ENCODE measurements at places on chromosomes 12 and 14.
A peak's percentile ranks its signal among the peaks of the same experiment; 100 is the strongest.

DNA sequence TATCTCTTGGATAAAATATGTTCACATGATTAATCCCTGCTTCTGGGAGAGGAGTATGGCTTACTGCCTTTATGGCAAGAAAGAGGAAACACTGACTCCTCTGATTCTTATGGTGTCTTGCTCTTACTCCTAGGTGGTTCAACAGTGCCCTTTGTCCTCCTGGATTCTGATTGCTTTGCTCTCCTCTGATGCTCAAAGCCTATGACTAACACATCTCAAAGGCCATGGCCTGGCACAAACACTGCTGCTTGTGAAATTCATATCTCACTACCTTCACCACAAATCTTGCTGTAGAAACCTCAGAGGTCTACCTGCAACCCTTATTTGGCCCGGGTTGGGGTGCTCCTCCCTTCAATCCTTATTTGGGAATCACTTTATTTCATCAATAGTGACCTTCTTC lies 217.2 kb downstream of the C12orf50 start:
- H3K4me3 ChIP-seq: no peak overlapping the region
- no peaks in the 10 kb centered on the region for H3K36me3 ChIP-seq
- H3K27ac ChIP-seq: no peak overlapping the region
- H3K4me1 ChIP-seq: no peaks in the 10 kb centered on the region

DNA sequence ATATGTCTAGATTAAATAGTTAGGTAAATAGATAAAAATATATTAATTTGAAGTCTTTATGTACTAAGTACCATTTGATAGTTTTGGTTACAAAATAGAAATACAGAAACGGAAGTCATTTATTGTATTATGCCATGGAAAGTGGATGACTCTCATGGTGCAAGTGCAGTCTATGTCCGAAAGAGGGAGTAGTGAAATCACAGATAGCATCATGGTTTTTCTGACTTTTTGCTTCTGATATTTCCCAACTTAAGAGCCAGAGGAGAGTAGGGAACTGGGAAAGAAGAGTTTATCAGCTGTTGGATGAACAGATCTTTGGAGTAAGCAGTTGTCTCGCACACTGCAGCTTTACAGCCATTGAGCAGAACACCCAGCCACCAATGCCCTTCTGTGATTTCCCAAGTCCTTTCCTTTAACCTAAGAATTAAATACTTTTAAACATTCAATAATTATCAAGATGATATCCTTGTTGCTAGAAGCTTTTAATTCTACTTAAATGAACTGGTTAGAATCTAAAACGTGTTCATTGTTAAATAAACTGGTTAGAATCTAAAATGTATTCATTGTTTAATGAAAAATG lies 18.4 kb upstream of the SRGAP1 start:
- peaks cover 4% of the 10 kb centered on the region for H3K4me1 ChIP-seq
- no peak overlapping the region for H3K27ac ChIP-seq
- H3K36me3 ChIP-seq: no peaks in the 10 kb centered on the region

DNA sequence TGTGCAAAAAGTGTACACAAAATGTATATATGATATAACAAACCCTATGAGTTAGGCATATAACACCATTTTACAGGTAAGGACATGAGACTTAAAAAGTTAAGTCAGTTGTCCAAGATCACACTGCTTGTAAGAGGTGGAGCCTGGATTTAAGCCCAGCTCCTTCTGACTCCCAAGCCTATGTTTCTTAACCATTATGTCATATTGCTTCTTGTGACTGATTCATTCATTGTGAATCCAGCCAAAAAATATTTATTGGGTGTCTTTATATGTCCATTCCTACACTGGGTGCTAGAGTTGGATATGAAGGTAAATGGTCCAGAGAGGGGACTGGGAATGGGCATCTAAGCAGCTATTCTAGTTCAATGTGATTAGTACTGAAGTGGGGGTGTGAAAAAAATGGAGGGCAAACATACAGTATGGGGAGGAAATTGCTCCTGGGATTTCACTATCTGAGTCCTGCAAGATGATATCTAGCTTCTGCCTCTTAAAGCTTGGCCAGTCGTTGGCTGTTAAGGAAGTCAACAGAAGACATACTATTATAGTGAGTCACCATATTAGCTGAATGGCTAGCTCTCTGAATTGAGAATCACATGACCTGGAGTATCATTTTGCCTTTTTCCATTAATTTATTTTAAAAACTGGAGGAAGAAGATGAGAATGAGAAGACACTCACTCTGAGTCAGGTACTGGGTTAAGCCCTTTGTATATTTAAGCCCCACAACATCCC lies 28.8 kb downstream of the PAX9 start:
- H3K4me1 ChIP-seq: no peaks in the 10 kb centered on the region
- no peaks in the 10 kb centered on the region for H3K27me3 ChIP-seq

- peaks cover 2% of the 10 kb centered on the region for H3K4me1 ChIP-seq
- H3K27me3 ChIP-seq: no peaks in the 10 kb centered on the region
- no peak overlapping the region for H3K27ac ChIP-seq
- H3K4me3 ChIP-seq: no peak overlapping the region
Measured at GRCh38 chr12:93766796-93767523, 89.8 kb downstream of the CRADD start.

DNA sequence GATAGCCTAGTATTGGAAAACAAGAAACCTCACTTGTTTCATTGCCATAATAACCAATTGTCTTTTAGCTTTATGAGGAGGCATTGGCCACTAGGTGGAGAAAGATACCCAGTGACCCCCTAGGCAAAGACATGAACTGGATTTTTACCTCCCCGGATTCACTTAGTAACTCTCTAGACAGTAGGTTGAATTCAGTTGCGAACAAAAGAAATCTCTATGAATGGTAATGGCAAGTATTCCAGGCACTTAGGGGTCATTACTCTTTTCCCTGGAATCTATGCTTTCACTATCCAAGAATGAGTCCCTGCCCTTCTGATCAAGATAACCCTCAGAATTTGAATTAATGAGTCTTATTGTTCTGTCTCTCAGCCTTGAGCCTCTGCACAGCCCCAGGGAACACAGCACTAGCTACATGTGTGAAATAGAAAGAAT lies 29.5 kb upstream of the RHOJ start:
- no peaks in the 10 kb centered on the region for H3K4me1 ChIP-seq
- no peaks in the 10 kb centered on the region for H3K27me3 ChIP-seq
- DNase-seq: no peak
- H3K4me3 ChIP-seq: no peak overlapping the region

DNA sequence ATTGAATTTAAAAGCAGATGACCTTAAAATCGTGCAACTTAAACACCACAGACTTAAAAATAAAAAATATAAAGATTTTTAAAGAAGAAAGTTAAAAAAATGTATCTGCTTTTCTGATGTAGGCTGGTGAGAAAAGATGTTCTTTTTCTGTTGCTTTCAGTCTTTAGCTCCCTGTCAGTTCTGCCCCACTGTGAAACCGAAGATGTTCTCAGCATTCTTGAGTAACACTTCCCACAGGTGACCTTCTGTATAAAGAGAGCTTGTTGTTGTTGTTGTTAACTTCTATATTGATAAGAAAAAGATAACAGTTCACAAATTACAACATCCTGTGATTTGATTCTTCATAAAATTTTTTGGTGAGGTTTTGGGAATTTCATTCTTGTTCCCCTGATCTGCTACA lies 377.9 kb upstream of the RGS6 start:
- no peak overlapping the region for H3K4me3 ChIP-seq
- DNase-seq: no peak
- no peak overlapping the region for H3K27ac ChIP-seq
- no peaks in the 10 kb centered on the region for H3K27me3 ChIP-seq

DNA sequence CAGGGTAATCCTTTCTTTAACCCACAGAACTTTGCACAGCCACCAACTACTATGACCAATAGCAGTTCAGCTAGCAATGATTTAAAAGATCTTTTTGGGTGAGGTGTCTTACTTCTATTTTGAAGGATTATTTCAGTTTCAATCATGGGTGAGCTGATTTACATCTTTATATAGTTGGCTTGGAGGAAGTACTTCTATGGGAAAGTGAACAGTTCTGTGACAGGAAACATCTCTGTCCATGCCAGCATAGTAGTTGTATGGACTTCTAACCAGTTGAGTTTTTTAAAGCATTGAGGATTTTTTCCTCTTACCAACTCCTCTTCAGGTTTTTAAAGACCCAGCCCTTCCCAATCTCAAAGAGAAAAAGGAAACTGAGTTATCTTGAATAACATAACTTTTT lies 17.8 kb upstream of the SLC17A8 start:
- H3K27ac ChIP-seq: no peak overlapping the region
- no peak for DNase-seq
- H3K4me3 ChIP-seq: no peak overlapping the region
- no peaks in the 10 kb centered on the region for H3K4me1 ChIP-seq
- peaks cover 33% of the 10 kb centered on the region for H3K36me3 ChIP-seq

DNA sequence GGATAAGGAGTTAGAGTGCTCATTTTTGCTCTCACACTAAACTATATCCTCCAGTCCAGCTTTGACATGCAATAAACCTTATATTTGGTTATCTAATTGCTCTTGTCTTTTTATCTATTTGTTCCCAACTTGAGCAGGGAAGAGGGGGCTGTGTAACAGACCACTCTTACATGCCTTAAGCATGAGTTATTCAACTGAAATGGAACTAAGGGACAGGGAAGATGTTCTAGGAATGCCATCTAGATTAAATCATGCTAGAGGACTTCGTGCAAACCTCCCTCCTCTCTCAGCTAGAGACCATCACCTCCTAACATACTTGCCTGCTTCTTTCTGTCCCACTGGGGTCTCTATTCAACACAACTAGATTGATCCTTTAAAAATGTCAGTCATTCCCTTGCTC lies 20.6 kb downstream of the SPX start:
- H3K36me3 ChIP-seq: no peaks in the 10 kb centered on the region
- no peaks in the 10 kb centered on the region for H3K4me1 ChIP-seq
- no peak overlapping the region for H3K27ac ChIP-seq
- no peak overlapping the region for H3K4me3 ChIP-seq
- no peak for DNase-seq

- H3K4me1 ChIP-seq: peaks cover 28% of the 10 kb centered on the region
- no peaks in the 10 kb centered on the region for H3K27me3 ChIP-seq
- H3K27ac ChIP-seq: no peak overlapping the region
- peak; percentile 60 for DNase-seq
- no peaks in the 10 kb centered on the region for H3K36me3 ChIP-seq
Measured at GRCh38 chr12:67804168-67804567, 155.6 kb downstream of the DYRK2 start.

Measured in CD4-positive, alpha-beta T cell (primary cell).